Eye (tissue), 1 donor: ENCODE measurements at places on chromosomes 16 and 17.

DNA sequence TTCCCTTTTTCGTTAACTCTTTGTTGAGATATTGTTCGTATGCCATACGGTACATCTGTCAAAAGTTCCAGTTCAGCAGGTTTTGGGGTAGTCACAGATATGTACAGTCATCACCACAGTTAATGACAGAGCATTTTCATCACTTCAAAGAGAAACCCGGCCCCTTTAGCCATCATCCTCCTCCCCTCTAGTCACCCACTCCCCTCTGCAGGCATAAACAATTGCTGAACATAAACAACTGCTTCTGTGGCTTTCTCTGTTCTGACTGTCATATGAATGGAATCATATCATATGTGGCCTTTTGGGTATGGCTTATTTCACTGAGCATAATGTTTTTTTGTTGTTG, 59.3 kb downstream of the RNF213 start:
- DNase-seq = no peak

DNA sequence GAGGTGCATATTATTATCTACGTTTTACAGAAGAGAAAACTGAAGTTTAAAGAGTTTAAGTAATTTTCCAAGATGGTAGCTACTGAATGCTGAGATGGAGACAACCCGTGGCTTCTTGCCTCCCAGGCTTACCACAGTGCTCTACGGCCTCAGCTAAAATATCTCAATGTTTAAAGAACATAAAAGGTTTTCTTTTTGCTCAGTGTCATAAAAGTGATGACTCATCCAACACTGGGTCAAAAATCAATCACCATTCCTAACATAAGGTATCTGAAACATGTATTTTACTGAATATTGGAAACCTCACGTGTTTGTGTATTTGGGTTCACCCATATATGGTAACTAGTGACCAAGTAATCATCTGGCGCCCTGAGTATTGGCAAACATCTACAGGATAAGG, 18.4 kb downstream of the ABCA9 start:
- no peak for DNase-seq

- peak; percentile 30 for DNase-seq
Measured at GRCh38 chr16:8675183-8676159, 1.1 kb downstream of the ABAT start.

GRCh38 chr17:49210158-49211029, at the start of the genes ABI3 and GNGT2:
Gene ABI3, plus strand, starts transcription at chr17:49210707. Its CDS starts 18 bp downstream, at chr17:49210725.
Gene GNGT2, minus strand, starts transcription at chr17:49210574. Its CDS starts 3,152 bp downstream, at chr17:49207422.
- peak; percentile 26 for DNase-seq

GRCh38 chr16:18958621-18959029, 25.1 kb upstream of the TMC7 start:
- DNase-seq = no peak

DNA sequence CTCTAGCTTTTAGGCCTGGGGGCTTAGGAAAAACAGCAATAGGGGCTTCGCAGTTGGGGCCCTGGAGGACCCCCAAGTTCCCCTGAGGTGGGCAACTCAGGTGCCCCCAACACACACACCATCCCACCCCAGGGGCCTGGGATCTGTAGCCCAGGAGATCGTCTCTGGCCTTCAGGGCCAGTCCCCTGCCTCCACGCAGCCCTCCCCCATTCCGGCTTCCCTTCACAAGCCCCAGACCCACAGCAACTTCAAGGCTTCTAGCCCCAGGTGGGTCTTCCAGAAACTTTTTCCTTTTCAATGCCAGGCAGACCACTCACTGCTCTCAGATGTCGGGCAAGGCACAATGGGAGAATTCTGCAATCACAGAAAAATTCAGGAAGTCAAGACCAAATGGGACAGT, 79.4 kb downstream of the C16orf78 start:
- no peak for DNase-seq

- peak; percentile 60 for DNase-seq
Measured at GRCh38 chr17:38403491-38403890, 24.8 kb upstream of the ARHGAP23 start.

- no peak for DNase-seq
Measured at GRCh38 chr17:1532836-1533602, 16.6 kb upstream of the INPP5K start.

- no peak for DNase-seq
Measured at GRCh38 chr16:10587622-10588021, 7.2 kb upstream of the EMP2 start.

DNA sequence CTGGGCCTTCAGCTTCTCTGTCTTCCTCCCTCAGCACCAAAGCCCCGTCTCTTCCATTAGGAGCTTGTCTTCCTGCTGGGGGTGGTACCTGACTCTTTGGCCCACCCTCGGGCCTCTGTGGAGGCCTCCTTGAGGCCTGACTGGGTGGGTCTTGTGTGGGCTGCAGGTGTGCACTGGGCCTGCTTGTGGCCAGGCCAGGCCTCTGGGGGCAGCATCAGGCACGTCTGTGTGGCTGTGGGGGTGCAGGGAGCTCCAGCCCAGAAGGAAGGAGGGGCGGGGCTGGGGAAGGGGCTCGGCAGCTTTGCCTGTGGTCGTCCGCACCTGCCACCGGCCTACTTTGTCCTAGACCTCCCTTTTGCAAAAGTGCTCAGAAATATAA, 7.0 kb downstream of the PIGQ start:
- peak; percentile 47 for DNase-seq

DNA sequence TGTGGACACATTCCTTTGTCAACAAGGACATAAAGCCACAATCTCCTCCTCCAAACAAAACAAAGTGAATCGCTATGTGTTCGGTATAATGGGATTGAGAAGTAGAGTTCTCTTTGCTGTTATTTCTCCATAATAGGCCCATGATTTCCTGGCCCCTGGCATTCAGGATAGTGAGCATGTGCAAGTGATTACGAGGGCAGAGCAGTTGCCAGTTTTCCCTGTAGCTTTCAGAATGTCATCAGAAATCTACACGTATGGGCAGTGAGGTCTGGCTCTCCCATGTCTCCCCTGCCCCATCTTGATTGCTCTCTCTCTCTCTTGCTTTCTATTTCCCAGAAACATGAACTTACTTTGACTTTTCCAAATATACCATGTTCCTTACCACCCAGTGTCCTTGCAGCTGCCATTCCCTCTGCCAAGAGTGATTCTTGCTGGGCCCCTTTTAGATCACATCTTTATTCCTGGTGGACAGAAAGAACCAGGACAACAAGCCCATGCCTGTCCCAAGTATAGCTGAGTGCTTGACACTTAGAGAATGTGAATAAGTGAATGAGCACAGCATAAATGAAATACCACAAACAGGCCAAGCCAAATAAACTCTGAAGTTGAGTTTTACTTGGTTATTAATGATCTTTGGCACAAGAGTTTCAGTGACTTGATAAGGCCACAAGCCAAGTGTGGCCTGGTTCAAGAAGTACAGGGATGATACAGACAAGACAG, 273.1 kb downstream of the CDH13 start:
- no peak for DNase-seq

- no peak for DNase-seq
Measured at GRCh38 chr17:11980813-11981212, 16.5 kb downstream of the ZNF18 start.

DNA sequence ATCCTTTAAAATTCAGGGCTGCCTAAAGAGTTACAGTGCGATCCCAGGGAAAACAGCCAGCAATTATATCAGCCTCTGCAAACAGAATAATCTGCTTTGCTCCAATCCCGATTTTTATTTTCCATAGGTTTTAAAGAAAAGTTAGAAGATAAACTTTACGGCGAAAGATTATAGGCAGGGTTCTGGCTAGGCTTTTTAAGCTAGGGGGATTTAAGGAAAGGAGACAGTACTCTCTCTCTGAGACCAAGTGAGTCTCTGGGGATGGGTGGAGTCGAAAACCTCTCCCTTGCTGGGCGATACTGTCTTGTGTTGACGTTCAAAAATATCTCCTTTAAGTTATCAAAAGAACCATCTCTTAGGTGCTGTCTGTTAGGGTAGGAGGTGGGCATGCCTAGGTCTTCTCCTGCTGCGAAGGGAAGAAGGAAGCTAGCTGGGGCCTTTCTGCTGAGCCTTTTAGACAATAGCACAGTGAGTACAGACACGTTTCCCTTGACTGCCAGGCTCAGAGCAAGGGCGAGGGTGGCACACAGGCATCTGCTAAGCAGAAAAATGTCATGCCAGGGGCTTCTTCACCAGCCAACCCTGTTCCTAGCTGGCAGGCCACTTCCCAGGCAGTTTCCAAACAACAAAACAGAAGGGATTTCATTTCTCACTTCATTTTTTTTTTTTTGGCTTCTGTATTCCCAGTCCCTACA, 167.9 kb upstream of the MAF start:
- DNase-seq = no peak

DNA sequence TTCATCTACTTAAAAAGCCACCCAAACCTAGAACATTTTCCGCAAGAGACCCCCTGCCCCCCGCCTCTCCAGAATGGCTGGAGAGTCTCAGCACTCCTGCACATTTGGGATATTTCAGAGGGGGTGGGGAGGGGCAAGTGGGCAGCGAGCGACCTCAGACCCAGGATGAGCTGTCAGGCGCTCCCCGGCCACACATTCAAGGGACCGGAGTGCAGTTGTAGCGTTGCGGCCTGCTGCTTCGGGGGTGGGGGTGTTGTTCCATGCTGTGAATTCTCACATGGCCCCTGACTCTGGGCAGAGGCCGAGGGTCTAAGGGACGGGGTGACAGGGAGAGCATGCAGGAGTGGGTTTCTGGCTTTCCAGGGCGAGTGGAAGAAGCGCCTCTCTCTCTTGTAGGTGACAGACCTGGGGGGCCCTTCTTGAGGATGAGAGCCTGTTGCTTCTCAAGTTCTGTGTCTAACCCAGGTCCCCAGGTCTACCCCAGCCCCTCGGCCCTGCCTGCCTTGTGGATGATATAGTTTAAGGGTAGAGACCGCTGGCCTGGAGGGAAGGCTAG, 231.2 kb downstream of the SEC14L1 start:
- DNase-seq = no peak

- DNase-seq = no peak
Measured at GRCh38 chr16:54030451-54030850, 256.1 kb downstream of the IRX3 start.

DNA sequence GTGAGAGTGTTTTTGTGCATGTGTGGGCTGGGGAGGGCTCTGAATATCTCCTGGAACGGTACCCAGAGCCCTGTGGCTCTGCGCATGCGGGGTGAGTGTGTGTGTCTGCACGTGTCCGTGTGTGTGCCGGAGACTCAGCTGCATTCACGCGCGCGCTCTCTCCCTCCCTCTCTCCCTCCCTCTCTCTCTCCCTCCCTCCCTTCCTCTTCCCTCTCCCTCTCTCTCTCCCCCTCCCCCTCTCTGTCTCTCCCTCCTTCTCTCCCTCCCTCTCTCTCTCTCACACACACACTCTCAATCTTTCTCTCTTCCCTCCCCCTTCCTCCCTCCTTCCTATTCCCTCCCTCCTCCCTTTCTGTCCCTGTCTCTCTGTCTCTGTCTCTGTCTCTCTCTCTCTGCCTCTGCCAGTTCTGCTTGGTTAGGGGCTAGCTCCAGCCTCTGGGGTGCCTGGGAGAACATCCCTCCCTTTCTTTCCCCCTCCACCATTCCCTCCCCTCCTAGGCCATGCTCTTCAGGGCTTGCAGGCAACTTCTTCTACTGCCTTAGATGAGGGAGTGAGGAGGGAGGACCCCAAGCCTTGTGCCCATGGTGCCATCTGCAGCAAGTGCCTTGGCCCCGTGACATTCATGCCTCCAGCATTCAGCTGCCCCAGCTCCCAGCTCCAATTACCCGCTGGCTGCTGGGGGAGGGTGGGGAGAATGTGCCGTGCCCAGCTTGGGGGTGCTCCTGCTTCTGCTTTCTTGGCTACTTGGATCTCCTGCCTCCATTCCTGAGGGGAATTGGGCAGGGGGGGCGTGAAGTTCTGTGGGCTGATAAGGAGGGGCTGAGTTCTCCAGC, 6.4 kb downstream of the THRA start:
- peak; percentile 96 for DNase-seq

- no peak for DNase-seq
Measured at GRCh38 chr17:42191275-42191608, 3.1 kb downstream of the GHDC start.

- no peak for DNase-seq
Measured at GRCh38 chr17:67032985-67033384, 11.4 kb upstream of the CACNG1 start.

GRCh38 chr17:66283971-66284370, 18.4 kb upstream of the PRKCA start:
- DNase-seq = no peak

DNA sequence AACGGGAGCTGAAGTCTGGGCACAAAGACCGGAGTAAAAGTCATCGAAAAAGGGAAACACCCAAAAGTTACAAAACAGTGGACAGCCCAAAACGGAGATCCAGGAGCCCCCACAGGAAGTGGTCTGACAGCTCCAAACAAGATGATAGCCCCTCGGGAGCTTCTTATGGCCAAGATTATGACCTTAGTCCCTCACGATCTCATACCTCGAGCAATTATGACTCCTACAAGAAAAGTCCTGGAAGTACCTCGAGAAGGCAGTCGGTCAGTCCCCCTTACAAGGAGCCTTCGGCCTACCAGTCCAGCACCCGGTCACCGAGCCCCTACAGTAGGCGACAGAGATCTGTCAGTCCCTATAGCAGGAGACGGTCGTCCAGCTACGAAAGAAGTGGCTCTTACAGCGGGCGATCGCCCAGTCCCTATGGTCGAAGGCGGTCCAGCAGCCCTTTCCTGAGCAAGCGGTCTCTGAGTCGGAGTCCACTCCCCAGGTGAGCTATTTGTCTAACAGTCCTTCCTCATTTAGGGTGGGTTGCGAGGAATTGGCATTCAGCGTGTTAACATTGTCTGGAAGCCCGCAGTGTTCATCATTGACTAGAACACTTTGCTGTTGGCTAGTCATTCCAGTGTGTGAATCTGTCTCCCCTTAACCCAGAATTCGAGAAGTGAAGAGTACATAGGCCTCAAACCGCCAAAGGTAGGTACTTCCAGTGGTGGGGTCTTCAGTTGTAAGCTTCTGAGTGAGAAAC, 1.5 kb downstream of the CDK12 start:
- DNase-seq = peak; percentile 17

- no peak for DNase-seq
Measured at GRCh38 chr16:25005445-25006306, 9.5 kb downstream of the ARHGAP17 start.

- DNase-seq = no peak
Measured at GRCh38 chr17:3766779-3767178, 34.2 kb downstream of the ITGAE start.

DNA sequence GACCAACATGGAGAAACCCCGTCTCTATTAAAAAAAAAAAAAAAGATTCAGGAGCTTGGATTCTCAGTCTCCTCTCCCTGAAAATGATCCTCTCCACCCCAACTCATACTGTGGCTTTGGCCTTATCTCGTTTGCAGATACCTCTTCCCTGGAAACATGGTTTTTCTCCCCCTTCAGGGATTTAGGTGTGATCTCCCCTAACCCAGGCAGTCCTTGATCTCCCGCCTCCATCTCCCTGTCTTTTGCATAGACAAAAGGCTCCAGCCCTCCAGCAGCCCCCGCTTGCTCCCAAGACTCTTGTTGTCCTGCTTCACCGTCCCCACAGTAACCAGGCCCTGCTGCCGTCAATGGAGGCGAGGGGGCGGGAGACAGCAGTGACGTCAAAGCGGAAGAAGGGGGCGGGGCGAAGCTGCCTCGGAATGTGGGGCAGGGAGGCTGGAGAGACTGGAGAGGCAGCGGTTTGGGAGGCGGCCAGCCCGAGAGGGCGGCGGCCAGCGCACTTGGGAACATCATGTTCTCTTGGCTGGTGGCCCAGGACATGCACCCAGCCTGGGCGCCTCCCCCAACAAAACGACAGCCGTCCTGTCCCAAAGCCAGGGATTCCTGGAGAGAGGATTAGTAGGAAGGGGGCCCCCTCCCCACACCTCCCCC, 1.9 kb upstream of the PER1 start:
- peak; percentile 98 for DNase-seq

GRCh38 chr17:51672065-51672464, 411.7 kb downstream of the UTP18 start:
- DNase-seq = no peak

- DNase-seq = peak; percentile 53
Measured at GRCh38 chr17:77320044-77320440, 179.3 kb downstream of the SEC14L1 start.
